ENCODE measurements at places on chromosomes 11 and 22.

- DNase-seq: no peak
Observed at GRCh38 chr22:37518509-37519267, 527 bp downstream of the CARD10 start.

- no peak for DNase-seq
Observed at GRCh38 chr11:35146711-35147110, 7.7 kb downstream of the CD44 start.

GRCh38 chr11:104852811-104853210 lies 45.4 kb downstream of the CASP12 start:
- DNase-seq: no peak

DNA sequence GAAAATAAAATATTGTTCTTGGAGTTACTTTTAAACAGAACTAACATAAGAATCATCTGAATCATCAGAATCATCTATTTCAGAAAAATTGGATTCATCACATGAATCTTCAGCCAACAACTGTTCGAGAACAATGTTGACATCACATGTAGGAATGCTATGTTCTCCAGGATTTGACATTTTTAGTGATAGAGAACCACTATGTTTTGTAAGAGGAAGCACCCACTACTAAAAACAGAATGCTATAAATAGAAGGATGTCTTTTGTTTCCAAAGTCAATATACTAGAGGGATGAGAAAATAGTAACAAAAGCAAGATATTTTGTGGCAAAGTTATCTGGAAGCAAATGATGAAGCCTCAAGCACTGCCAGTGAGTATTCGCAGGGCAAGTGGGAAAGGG lies 263.4 kb upstream of the DDI1 start:
- no peak for DNase-seq

DNA sequence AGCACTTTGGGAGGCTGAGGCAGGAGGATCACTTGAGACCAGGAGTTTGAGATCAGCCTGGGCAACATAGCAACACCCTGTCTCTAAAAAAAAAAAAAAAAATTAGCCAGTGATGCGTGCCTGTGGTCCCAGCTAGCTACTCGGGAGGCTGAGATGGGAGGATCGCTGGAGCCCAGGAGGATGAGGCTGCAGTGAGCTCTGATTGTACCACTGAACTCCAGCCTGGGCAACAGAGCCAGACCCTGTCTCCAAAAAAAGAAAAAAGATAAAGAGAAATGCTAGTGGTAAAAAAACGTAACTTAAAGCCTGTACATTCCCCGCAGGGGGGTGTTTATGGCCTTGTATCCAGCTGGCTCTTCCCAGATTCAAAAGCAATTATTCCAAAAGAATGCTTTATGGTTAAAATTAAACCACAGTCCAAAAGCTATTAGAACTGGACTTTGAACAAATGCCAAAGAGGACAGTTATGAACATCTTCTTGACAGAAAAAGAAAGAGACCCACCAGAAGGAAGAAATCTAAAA lies 16.4 kb upstream of the SNX32 start:
- DNase-seq: no peak

- no peak for DNase-seq
Observed at GRCh38 chr11:130710497-130711012, 205.7 kb downstream of the SNX19 start.

- no peak for DNase-seq
Observed at GRCh38 chr22:44214764-44215163, 34.0 kb downstream of the PARVG start.

Measured in CD4-positive, alpha-beta T cell (primary cell).